ENCODE measurements at places on chromosomes 2 and 18.

- peak; percentile 17 for DNase-seq
Observed at GRCh38 chr2:219104107-219105035, 43.6 kb upstream of the IHH start.

GRCh38 chr2:143452817-143453451 lies 323.7 kb downstream of the ARHGAP15 start:
- no peak for DNase-seq

GRCh38 chr2:241000831-241001321 lies 2.5 kb downstream of the SNED1 start:
- DNase-seq, result no peak

DNA sequence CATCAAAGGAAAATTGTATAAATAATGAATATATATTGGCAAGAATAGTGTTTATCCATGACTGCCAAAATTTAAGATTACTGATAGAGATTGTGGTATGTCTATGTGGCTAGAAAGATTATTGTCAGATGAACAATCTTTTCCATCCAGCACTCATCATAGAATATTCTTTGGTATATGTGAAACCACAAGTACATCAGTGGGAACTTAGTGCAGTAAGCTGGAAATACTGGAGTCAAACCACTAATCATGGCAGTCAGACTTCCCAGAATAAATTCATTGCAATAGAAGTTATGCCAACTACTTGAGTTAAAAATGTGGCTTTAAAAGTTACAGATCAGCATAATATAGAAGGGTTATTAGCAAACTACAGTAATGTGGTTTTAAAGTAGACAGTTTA lies 310.3 kb downstream of the GULP1 start:
- DNase-seq, result peak; percentile 51

GRCh38 chr2:227038550-227039189 lies 125.3 kb downstream of the COL4A4 start:
- no peak for DNase-seq
